ENCODE measurements at places on chromosomes 3 and 15.

- no peak for DNase-seq
Observed at GRCh38 chr15:63367390-63367789, 14.3 kb downstream of the CA12 start.

- no peak for DNase-seq
Observed at GRCh38 chr15:27459836-27460235, 488.9 kb downstream of the GABRG3 start.

DNA sequence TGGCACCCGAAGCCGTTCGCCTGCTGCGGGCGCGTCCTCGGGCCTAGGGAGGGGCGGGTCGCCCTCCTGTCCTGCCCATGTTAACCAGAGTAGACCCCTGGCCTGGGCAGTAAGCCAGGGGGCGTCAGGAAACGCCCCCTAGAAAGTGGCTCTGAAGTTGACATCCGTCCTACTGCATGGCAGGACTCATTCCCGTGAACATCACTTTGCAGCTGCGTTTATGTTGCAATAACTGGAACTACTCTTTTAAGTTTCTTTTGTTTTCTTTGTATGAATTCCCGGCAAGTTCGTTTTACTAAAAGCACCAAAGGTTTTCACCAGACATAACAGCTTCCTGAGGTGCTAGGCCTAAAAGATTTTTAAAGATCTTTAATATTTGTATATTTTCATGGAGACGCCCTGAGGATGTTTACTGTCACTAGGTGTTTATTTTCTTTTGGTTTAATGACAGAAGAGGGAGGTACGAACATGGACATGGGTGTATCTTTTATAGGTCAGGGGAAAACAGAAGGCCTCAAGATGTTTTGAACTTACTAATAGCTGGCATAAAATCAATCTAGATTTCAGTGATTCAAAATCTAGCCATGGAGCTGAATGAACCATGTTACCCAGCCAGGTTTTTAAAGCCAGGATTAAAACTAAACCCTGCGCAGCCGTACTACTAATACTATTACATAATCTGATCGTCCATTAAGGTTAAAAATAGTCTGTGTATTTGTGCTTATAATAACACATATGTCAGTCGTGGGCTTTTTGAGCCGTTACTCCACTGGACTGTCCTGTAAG is 1.0 kb downstream of the C15orf61 start:
- DNase-seq, result no peak

DNA sequence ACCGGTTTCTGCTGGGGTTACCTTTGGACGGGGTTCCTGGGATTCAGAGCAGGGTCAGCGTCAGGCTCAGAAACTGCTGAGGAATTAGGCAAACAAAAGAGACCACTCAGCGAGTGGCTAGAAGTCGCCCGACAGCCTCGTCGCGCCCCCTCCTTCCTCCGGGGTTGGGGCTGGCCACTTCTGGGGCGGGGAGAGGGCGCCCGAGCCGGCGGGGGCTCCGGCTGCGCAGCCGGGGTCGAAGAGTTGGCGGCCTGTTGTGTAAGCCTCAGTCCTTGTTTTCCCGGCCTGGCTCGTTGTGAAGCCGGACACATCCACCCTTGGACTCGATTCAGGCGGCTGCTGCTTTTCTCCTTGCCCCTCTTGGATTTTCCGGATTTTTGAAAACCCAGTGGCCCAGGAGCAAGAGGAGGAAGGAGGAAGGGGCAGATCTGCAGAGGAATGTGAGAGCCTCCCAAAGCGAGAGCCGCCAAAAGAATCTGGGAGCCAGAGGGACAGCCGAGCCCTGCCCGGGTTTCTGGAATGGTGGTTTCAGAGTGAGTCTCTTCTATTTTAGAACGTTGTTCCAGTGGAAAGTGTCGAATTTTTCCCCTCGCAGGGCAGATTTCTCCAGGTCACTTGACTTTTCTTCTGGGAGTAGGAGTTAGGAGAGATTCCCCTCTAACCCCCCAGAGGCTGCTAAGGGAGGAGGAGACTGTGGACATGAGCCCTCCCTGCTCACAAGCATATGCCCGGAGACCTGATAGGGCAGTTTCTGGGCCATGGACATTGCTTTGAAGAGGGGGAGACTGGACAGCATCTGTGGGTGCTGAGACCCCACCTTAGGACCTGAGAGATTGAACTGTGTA is 666 bp downstream of the SNX33 start:
- no peak for DNase-seq

DNA sequence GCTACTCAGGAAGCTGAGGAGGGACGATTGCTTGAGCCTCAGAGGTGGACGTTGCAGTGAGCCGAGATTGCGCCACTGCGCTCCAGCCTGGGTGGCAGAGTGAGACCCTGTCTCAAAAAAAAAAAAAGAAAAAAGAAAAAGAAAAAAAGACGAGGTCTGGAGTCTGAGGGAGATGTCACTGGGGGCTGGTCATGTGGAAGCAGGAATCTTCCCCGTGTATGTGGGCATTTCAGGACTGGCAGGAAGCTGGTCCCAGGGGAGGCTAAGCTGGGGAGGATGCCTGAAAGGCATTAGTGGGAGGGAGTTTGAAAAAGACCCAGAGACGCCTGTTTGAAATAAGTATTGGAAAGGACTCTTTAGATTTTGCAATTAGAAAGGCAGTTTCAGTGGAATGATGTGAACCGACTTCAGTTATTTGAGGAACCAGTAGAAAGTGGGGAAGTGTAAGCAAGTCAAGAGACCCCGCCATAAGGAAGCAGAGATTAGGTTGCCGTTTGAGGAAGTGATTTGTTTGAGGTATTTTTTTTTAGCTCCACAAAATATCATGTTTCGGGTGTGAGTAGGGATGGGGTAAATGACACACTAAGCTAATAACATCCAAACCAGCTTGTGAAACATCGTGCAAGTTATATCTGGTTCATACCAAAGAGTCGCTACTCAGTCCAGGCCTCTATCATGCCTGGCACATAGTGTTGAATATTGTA is 55.5 kb downstream of the ST6GAL1 start:
- DNase-seq, result no peak

DNA sequence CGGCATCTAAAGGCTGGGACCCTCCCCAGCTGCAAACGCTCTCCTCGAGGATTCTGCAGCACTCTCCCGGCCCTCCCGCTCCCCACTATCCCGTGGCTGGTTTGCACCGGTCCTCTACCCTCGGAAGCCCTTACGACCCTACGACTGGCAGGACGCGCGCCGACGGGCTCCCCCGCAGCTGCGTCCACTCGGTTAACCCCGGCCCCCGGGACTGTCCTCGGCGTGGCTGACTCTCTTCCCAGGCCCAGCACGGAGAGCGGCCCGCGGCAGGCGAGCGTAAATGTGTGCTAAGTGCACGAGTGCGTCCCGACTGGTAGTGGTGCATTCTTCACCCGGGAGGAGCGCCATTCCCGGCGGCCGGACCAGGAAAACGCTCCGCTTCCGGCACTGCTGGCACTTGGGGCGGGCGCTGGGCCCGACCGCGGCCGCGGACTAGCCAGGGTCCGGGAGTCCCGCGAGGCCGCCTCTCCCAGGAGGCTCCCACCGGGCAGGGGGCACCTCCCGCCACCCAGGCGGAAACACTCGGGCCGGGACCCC is 508 bp downstream of the GORASP1 start:
- no peak for DNase-seq

DNA sequence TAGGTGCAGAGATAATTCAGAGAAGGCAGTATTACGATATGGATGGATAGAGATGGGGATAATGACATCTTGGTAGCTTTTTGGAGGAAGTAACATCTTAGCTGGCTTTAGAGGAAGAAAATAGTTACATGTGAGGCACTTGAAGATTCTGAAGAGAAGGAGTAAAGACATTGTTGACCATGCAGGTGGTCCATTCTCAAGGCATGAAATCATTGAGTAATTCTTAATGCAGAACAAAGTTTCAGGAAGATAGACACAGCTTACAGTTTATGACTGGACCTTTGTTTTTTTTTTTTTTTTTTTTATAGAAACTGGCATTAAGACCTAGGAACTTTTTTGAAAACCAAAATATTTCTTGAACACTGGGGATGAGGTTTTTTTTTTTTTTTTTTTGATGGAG is 28.2 kb downstream of the MBNL1 start:
- no peak for DNase-seq

DNA sequence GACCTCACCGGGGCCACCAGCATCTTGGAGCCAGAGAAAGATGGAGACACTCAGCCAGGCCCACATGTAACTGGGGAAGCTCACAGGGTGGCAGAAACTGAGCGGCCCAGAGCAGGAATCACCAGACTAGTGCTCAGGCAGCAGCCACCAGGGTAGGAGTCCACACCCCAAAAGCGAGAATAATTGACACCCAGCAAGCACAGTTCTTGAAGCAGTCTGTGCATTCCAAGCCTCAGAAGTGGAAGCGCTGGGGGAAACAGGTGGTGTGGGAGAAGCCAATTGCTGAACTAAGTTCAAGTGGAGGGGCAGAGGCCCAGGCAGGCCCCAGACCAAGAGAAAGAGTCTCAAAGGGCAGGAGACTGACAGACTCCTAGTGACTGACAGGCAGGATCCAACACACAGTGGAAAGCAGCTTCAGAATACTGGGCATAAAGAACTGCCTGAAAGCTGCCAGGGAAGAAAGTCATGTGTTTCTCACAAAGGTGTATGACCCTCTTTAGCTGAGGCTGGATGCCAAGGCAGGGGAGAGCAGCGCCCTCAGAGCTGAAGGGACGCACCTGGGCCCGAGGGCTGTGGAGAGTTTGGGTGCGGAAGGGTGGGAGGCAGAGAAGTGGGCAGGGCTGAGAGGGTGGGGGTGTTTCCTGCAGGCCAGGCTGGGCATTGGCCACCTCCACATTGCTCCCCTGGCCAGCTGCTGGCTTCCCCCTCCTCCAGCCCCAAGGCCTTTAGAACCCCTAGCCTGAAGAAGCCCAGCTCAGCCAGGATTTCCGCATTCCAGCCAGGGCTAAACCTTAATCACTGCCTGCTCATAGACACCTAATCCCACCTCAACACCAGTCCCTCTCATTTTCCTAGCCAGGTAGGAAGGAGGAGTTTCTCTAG is 7.7 kb downstream of the NT5DC2 start:
- DNase-seq, result no peak

GRCh38 chr3:85151555-85151954 is 192.8 kb downstream of the CADM2 start:
- no peak for DNase-seq

DNA sequence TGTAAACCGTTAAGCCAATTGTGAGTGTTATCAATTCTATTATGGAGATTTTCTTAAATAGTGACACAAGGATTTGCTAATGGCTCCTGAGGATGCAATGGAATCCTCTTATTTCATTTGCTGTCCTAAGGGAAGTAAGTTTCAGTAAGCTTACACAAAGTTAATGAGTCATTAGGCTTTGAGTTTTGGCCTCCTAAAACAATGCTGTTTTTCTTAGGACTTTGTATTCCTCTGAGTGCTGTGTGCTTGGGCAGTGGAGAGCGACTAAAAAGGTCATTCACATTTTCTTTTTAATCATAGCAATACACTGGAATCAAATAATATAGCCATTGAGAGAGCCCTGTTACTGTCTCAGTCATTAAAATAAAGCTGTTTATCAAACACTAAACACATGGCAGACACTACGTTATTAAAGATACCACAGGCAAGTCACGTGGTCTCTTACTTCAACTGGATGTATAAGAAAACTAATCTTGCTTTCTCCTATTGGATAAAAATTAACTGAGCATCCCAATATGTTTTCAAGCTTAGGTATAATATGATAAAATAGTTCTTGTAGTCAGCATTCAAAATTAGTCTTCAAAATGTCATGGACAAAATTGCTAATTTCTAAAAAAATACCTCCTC is 290.8 kb downstream of the NLGN1 start:
- DNase-seq, result no peak

GRCh38 chr3:192408007-192408646 is 319.2 kb downstream of the FGF12 start:
- no peak for DNase-seq

DNA sequence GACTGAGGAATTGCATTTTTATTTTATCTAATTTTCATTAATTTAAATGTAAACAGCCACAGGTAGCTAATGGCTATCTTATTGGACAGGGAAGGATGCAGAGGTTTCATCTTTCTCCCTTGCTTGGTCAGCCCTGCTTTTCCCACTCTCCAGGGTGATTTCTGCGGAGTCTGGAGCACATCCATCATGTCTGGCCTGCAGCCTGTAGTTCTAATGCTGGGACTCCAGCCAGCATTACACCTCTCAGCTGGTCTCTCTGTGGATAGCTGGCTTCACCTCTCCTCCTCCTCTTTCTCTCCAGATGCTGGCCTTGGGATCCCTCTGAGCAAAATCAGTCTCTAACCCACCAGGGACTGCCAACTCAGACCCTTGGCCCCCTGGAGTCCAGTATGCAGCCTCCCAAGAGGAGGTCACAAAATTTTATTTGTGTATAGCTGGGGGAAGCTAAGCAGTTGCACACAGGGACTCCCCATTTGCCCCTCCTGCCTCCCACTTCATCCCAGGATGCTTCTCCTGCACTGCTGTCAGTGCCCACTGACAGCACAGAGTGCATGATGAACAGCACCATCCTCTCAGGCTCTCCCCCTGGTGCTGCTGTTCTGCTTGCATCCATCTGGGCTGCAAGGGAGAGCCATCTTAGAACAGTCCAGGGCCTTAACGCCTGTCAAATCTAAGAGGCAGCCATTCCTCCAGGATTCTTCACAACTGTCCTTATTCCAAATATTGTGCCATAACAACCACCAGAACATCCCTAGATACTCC is 1.7 kb downstream of the BFSP2 start:
- DNase-seq, result no peak

- peak; percentile 10 for DNase-seq
Observed at GRCh38 chr15:42921342-42921731, 759 bp upstream of the TTBK2 start.

DNA sequence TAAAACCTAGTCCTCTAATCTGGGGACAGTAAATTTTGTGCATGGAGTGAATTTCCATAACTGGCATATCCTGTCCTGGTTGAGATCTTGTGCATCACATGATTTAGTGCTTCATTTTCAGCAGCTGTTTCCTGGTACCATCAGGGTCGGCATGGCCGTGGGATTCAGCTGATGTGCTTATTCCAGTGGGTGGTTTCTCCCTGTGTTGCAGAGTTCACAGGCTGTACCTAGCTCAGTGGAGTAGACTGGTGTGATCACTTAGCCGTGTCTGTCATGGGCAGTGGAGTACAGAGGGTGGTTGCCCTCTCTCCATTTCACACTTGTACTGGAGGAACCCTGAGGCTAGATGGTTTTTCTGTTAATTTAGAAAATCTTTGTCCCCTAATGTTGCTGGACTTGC is 228.5 kb downstream of the PTPRG start:
- no peak for DNase-seq

- no peak for DNase-seq
Observed at GRCh38 chr15:49178497-49178896, 8.4 kb downstream of the GALK2 start.

GRCh38 chr3:98521897-98522543 is 682 bp downstream of the CLDND1 start:
- DNase-seq, result peak; percentile 31

- DNase-seq, result no peak
Observed at GRCh38 chr3:141049681-141050080, 1.5 kb upstream of the SPSB4 start.

- no peak for DNase-seq
Observed at GRCh38 chr3:108672701-108673100, 83.2 kb downstream of the DZIP3 start.

- DNase-seq, result no peak
Observed at GRCh38 chr15:69660658-69661405, 208.2 kb downstream of the RPLP1 start.

DNA sequence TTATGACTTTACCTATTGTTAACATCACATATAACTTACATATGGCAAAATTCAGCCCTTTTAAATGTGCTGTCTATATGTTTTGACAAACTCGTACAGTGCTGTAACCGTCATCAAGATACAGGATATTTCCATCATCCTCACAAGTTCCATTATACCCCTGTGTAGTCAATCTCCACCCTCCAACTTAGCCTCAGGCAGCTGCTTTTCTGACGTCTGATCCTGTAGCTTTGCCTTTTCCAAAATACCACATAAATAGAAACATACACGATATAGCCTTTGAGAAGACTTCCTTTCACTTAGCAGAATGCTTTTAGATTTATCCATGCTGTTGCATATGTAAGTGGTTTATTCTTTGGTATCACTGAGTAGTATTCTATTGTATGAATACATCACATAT is 47.1 kb downstream of the SLC12A1 start:
- DNase-seq, result no peak

Measured in activated T-helper 1 cell treated with Interleukin-2 at 50 U/mL for 16 hours (primary cell).